Left lung (tissue), 14 donors: ENCODE measurements at places on chromosomes 7 and 10. TPM values are rescaled to one million over a fixed set of nuclear protein-coding genes. Genes with fewer than 3 reads are reported as not detected.

DNA sequence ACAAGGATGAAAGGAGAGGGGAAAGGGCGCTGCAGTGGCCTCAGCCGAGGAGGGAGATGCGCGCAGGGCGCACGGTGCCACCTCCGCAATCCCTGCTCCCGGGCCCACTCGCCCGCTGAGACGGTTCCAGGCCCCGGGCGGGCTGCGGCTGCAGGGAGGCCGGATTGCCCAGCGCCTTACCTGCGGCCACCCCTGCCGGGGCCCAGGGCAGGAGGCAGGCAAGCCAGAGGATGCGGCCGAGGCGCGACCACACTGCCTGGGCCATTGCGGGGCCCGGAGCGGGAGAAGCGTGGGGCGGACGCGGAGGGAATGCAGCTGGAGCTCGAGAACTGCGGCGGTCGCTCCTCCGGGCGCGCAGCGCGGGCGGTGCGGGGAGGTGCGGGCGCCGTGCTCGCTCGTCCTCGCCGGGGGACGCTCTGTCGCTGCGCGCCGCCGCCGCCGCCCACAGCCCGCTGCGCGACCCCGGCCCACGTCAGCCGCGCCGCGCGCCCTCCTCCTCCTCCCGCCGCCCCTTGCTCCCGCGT, at the start of gene TMEM130:
TMEM130 (minus strand) TSS at position 418 of the 524 bp plus-strand sequence; CDS start at position 265, 153 bp downstream.
- DNase-seq: no peak

GRCh38 chr10:93722550-93722949, 20.2 kb upstream of the FRA10AC1 start:
- no peak for DNase-seq

- DNase-seq: no peak
These were observed 526.7 kb upstream of the NRP1 start for GRCh38 chr10:33861016-33861704.

DNA sequence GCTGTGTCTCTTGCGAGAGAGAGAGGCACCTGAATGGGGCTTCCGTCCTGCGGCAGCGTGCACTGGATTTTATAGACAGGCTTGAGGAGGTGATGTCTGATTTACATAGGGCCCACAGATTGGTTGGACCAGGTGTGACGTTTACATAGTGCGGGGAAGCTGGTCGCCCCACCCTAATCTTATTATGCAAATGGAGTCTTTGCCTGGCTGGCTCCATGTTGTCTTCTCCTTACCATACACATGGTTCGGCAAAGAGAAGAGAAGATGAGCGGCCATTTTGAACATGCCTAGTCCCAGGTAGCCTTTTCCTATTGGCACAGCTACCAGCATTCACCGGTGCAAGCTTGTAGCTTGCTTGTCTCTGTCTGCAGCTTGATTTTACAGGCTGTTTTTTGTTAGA, 238.5 kb upstream of the GALNT17 start:
- no peak for DNase-seq

DNA sequence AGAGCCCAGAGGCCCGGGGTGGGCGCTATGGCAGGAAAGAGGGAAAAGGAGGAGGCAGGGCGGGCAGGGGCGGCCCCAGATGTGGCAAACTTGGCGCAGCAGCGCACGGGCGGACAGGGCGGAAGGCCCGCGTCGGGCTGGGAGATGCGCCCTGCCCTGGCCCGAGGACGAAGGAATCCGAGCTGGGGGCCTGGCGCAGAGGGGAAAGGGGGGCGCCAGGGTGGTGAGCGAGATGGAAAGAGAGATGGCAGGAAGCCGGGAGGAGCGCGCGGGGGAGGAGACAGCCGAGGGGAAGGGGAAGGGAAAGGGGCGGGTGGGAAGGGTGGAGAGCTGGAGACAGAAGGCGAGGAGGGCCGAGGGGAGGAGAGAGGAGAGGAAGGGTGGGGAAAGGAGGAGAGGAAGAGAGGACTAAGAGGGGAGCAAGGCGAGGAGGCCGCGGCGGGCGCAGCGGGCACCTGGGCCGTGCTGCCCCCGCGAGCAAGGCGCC, at the start of gene MARVELD1:
MARVELD1 (plus strand) TSS at position 392 of the 487 bp plus-strand sequence. CDS start 147 bp downstream, outside the sequence.
- DNase-seq: peak; percentile 90

DNA sequence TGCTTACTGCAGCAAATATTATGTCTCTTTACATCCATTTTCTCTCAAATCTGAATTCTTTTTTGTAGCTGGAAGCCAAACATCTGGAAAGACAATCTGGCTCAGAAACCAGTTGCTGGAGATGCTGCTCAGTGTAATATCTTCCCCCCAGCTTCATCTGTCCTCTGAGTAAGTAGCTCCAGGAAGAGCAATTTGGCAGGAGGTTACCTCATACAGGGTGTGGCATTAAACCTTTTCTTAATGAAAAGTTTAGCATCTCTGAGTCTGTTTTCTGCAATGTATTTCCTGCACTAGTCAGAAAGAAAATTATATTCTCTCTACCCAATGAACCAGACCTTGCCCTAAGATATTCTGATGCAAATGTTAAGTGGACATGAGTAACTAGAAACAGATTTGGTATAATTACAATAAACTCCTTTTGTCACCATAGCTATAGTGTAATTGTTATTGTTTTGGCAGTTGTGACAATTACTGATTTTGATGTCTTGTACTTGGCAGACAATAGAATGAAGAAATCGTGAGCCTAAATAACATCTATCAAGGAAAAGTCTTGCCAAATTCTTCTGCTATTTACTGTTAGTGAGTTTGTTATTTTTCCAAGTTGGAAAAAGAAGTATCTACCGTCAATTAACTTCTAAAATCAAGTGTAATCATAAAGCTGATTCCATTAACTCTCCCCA, 123.3 kb downstream of the WDFY4 start:
- DNase-seq: no peak

- DNase-seq: no peak
These were observed 161.6 kb downstream of the NRCAM start for GRCh38 chr7:108294595-108294994.

GRCh38 chr7:46033592-46033991, 112.5 kb upstream of the IGFBP3 start:
- no peak for DNase-seq

GRCh38 chr7:116863936-116864500, 1.6 kb downstream of the CAPZA2 start:
- DNase-seq: no peak

ATG9B gene
- total RNA-seq: 0.68 TPM

CFAP70 gene
- 3.2 TPM for total RNA-seq
